T1000 (cell line): ENCODE measurements at places on chromosomes 16 and 17.

- no peak for DNase-seq
Observed at GRCh38 chr17:58969612-58970011, 137.1 kb downstream of the TRIM37 start.

DNA sequence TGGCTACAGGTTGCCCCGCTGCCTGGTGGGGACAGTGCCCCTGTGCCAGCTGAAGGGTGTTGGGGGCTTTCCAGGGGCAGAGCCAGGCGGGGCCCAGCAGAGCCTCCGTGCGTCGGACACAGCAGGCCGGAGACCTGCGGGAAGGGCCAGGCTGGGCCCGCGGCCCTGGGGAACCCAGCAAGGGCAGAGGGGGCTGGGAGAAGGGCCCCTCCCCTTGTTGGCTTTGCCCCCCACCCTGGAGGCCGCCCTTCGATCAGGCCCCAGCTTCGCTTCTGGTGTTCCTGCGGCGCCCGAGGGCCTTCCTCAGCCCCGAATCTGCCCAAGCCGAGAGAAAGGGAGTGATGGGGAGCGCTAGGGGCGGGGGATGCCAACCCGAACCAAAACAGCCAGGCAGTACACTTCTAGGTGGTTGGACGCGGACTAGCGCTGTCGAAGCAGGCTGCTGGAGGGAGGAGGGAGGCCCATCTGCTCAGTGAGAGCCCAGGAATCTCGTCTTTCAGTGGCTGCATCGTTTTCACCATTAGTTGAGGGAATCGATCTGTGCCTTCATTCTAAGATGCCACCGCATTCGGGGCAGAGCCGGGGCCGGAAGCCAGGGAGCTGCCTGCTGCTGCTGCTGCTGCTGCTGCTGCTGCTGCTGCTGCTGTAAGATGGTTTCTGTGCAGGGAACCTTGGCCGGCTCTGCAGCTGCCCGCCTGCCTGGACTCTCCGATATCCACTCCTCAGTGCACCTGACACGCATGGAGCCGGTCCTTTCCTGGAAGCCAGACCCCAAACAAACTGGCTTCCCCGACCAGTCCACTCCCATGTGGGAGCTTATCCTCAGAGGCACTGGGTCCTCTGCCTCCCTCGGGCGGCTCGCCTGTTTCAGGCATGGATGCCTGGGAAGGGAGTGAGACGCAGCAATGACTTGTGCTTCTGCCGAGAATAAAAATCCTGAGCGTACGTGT is 1.7 kb downstream of the JPH3 start:
- no peak for DNase-seq

DNA sequence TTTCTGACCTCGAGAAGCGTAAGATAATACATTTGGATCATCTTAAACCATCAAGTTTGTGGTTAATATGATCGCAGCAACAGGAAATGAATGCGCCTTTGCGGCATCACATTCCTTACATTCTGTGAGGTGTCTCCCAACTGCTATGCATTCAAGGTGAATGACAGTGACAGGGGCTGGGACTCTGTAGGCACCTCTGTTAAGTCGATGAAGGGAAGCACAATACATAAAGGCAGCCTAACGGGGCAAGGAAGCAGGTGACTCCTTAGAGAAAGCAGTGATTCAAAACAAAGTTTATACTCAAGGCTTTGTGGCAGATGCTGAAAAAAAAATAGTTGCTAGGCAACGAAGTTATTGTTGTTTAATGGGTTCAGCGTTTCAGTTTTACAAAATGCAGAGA is 21.6 kb upstream of the EVPL start:
- no peak for DNase-seq

- no peak for DNase-seq
Observed at GRCh38 chr16:10356870-10357842, 28.7 kb upstream of the ATF7IP2 start.

- DNase-seq: no peak
Observed at GRCh38 chr16:84247844-84248243, 8.0 kb upstream of the KCNG4 start.

- DNase-seq: no peak
Observed at GRCh38 chr16:84502581-84502980, 1.9 kb downstream of the MEAK7 start.

DNA sequence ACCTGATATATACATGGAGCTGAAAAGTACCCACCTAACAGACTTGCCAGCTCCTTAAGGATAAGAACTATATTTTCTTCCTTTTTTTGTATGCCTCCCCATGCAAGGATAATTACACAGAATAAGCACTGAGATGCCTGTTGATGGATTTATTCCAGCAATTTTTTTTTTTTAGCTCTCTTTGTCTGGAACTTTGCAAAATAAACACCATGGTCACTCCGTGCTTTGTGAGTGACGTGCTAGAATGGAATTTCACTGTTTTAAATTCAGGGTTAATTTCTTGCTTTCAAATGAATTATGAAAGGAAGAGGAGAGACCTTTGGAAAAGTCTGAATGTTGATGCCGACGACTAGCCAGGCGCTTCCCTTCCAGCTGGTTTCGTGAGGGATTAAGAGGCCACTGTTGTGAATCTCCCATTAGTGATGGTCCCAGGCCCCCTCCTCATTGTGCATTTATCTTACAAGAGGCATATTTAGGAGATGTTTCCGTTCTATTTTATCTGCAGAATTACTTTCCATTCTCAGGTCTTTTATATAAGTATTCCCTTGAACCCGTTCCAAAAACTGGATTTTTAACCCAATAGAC is 529.1 kb downstream of the WWOX start:
- no peak for DNase-seq

- no peak for DNase-seq
Observed at GRCh38 chr17:76071531-76072147, 678 bp downstream of the SRP68 start.

DNA sequence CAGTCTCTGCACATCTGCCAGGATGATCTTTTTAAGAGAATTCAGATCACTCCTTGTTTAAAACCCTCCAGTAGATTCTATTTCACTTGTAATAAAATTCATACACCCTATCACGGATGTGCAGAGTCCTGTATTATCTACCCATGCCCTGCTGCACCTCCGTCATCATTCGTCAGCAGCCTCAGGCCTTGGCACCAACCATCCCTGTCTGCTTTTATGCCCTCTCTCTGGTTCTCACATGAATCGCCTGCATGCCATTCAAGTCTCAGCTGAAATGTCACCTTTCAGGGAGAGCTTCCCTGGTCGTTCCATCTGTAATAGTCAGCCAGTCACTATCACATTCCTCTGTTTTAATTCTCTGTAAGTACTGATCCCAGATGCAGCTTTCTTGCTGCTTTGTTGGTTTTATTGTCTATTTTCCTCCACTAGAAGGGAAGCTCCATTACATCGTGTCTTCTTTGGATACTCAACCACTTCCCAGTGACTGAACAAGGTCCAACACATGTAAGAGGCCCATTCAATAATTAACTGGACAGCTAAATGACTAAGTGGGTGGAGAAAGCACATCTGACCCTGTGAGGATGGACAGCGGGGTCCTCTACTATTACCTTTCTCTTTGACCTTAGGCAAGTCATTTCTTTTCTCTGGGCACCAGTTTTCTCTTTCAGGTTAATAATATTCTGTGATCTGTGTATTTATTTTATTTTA is 81.2 kb upstream of the GOT2 start:
- peak; percentile 42 for DNase-seq

DNA sequence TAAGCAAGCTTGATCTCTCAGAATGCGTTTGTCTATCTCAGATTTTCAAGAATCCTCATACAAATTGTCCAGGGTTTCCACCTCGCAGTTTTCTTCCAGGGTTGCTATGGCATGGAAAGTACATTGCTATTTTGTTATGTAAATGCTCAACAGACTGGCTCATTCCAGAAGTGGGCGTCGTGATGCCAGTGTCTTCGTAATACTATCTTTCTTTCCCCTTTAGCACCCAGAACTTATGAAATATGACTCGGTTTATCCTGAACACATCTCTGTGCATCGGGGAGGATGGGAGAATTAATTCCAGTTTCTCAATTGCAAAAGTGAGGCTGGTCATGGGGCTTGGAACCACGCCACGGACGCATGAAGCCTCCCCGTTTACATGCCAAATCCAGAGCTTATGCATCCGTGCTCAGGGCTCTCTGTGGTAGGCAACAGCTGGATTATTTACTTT is 405.0 kb downstream of the WWOX start:
- no peak for DNase-seq

GRCh38 chr17:42270170-42270535 is 6.0 kb downstream of the STAT5B start:
- DNase-seq: no peak

DNA sequence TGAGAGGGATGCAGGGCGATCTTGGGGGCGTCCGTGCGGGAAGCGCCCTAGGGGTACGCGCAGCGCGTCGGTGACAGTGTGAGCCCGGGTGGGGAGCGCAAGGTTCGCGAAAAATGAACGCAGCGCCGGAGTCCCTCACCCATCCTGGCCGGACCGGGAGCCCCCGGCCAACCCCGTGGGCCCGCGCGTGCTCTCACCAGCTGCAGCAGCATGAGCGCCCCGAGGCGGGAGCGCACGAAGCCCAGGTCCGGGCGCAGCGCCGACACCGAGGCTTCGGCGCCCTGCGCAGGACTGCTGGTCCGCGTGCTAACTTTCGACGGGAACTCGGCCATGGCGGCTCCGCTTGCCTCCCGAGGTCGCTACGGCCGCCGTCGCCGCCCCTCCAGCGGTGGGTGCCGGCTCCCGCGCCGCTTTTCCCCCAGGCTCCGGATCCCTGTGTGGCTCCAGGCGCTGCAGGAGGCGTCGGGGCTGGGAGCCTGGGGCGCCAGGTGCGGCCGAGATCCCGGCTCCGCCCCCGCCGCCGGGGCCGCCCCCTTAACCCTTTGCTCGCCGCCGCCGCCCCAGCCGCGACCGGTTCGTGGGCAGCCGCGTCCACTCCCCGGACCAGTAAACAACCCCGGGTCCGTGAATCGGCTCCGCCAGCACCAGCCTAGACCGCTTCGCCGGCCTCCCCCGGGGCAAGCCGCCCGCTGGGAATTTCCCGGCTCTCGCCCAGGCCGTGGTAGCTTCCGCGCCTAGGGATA is at the start of gene PLLP:
TSS of gene PLLP (minus strand) at position 464 of the 743 bp plus-strand sequence. CDS start at position 332, 132 bp downstream.
- no peak for DNase-seq

- DNase-seq: no peak
Observed at GRCh38 chr16:24973809-24974461, 41.2 kb downstream of the ARHGAP17 start.

DNA sequence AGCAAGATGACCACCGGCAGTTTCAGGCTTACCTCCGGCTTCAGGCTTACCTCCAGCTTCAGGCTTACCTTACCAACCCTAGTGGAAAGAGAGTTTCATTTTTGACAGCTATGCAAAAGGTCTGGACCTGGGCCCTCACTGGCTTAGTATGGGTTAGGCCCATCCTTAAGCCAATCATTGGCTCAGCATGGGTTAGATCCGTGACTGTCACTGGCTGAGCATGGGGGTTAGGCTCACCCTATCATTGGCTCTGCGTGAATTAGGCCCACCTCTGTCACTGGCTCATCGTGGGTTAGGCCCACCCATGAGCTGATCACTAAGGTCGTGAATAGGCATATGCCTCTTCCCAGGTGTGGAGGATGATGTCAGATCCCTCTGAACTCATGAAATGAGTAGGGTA is 8.1 kb downstream of the NDE1 start:
- no peak for DNase-seq

GRCh38 chr17:2239882-2240430 is 63.6 kb downstream of the SMG6 start:
- DNase-seq: peak; percentile 34

DNA sequence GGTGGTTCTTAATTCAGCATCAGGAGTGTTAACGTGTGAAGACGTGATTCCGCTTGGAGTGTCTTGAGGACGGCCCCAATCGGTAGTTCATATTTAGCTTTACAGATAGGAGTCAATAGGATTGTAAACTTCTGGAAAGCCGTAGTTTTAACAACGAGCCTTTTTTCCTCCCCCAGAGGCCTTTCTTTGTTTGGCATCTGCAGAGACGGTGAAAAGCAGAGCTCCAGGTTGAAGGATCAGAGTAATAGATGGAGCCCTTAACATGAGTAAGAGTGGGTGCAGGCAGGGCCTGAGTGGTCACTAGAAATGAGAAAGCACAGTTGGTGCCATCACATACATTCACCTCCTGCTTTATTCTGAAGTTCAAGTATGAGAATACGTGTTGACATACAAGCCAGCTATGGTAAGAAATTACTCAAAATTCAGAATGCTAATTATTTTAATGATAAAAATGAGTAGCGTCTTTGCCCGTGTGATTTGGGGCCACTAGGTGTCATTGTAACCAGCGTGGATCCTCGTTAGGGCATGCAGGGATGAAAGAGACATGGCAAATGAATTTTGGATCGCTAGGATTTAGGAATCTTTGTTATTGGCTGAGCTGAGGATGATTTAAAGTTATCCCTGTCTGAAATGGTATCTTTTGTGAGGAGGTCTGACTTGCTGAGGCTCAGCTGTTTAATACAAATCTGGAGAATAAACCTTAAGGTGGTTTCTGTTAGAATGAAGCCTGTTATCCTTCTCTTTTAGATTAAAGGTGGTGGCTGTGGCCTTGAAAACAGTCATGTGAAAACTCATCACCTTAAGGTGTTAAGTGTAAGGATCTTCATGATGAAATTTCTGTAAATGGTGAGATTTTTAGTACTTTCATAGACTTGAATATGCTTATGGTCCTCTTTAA is 18.6 kb downstream of the PRCD start:
- DNase-seq: no peak

DNA sequence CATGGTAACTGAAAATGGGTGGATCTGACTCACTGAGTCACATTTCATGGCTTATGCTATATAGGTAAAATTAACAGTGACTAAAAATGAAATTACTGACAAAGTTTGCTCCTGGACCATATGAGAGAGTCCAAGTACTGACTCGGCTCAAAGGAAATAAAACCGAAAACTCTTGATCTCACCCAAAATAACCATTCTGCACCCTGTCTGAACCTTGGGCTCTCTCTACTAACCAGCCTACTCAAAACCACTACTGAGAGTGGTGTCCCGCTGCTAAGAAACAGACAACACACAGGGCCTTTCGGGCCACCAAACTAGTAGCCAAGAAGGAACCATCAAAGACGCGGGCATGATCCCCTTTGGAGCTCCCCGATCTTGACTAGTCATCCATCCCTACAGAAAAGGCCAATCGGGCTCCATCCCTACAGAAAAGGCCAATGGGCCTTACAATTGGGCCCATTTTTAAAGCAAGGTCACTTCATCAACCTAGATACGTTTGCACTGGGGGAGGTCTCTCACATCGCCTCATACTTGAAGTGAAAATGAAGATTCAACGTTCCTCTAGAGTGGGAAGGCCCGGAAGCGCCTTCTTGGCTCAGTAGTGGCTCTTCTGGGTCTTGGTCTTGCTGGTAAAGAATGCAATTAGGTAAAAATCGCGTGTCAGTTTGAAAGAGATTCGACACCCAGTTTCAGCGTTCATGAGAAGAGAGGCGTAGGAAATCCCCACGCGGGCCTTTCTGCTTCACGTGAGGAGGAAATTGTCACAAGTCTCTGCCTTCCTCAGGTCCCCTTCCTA is 720 bp upstream of the ZPBP2 start:
- no peak for DNase-seq

GRCh38 chr16:30533748-30534367 is 800 bp downstream of the ZNF747 start:
- no peak for DNase-seq

GRCh38 chr17:17149520-17150447 is 56.3 kb downstream of the PLD6 start:
- DNase-seq: no peak
